ENCODE measurements at places on chromosomes 1 and 21.
A peak's percentile ranks its signal among the peaks of the same experiment; 100 is the strongest.

- no peak for DNase-seq
These were observed 3.7 kb upstream of the CDC14A start for GRCh38 chr1:100348549-100349144.

GRCh38 chr21:26806801-26807295 lies 38.4 kb downstream of the ADAMTS1 start:
- no peak for DNase-seq

DNA sequence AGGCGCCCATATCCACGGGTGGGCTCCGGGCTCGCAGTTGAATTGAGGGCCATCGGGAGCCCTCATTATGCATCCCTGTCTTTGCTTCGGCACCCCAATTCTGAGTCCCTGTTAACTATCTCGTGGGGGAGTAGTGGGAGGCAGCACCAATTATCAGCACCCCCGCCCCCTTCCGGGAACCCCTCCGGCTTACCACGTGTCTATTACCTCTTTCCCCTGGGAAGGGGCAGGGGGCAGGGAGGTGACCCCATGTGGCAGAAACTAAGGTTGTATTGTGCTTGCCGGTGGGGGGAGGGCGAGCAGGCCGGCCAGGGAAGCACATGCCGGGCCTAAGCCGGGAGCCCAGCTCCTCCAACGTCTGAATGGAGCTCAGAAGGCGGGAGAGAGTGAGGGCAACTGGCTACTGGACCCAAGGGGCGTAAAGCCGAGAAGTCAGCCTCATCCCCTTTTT lies 1.0 kb downstream of the LIN28A start:
- DNase-seq = no peak

DNA sequence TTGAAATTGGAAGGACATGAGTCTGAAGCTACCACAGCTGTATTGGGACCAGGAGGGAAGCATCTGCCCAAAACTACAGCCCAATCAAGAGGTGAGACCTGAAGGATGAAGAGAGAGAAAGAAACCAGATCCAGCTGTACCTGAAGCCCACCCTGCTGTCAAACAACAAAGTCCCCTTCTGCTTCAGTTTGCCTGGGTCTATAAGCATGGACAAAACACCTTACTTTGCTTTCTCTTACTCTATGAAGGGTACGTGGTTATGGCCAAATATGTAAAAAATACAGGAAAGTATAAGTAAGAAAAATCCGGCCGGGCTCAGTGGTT lies 26.4 kb downstream of the TOMM20 start:
- DNase-seq = no peak

DNA sequence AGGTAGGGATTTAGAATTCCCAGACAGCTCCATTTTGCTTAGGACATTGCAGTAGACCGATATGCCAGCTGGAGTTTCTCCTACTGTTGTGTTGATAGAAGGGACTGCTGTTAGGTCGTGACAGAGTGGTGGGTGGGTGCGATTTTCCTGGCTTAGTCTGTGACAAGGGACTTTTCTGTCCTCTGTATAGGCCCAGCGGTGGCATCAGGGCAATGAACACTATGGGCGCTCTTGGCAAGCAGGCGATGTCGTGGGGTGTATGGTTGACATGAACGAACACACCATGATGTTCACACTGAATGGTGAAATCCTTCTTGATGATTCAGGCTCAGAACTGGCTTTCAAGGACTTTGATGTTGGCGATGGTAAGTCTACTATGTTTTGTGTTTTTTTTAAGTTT lies 321.8 kb downstream of the ZP4 start:
- no peak for DNase-seq

DNA sequence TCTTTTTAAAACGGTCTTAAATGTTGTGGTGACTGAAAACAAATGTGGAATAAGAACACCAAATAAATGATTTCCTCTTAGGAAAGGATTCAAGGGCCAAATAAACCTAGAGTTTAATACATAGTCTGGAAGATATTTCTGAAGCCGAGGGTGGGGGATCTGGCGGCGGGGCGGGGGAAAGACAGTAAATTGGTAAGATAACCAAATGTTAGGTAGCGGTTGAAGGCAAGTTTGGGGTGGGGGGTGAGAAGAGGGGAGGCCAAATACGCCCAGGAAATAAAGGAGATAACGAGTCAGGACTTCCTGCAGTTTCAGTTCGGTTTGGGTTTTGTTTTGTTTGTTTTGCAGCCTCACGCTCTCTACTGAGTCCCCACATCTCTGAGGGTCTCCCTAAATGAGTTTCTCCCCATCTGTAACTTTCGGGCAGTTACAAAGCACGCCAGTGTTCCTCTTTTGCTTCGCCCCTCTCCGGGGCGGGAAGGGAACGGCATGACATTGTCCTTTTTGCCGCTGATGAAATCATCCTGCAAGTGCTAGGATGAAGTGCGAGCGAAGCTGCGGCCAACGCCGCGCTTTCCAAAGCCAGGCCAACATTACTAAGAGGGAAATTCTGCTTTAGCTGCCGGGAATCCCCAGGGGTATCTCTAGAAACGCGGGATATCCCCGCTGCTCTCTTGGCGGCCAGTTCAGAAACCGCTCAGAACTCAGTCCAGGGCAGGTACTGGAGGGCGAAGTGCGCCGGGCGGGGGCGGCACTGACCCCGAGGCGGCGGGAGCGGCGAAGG lies 844 bp downstream of the NIBAN1 start:
- peak; percentile 16 for DNase-seq

DNA sequence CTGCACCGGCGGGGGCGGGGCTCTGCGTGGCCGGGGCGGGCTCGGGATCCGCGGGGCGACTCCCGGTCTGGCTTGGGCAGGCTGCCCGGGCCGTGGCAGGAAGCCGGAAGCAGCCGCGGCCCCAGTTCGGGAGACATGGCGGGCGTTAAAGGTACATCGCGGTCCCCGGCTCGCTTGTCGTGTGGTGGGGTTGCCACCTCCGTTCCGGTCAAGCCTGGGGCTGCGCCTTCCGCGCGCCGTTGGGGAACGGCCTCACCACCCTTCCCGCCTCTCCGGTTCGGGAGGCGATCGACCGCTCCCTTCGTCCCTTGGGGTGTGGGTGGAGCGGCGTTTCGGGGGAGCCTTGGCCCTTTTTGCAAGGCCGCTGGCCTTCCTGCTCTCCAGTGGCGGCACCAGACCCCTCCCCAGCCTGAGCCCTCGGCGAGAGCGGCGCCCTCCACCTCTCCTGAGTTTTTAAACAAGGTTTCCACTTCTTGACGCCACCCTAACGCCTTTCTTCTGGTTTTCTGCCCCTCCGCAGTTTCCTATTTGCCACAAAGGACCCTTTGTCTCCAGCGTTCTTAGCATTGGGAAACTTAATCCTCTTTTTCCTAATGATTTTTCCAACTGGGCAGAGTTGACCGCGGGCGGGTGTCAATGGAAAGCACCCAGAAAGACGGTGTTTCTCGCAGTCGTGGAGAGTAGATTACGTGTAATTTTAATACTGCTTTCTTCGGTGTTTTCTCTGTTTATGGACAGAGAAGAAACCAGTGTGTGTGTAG lies at the start of the genes LEPR and LEPROT:
Gene LEPR, plus strand, starts transcription at position 79 of the 761 bp plus-strand sequence. CDS start 144,898 bp downstream, outside the sequence.
Gene LEPROT, plus strand, starts transcription at position 79 of the 761 bp plus-strand sequence. Its CDS starts 57 bp downstream, at position 136.
- DNase-seq = no peak

- no peak for DNase-seq
These were observed 130.6 kb downstream of the PLPP3 start for GRCh38 chr1:56448529-56449300.

GRCh38 chr1:68908316-68908715 lies 411.4 kb upstream of the DEPDC1 start:
- DNase-seq = no peak

GRCh38 chr21:32237021-32237420 lies 41.8 kb downstream of the MIS18A start:
- DNase-seq = no peak

DNA sequence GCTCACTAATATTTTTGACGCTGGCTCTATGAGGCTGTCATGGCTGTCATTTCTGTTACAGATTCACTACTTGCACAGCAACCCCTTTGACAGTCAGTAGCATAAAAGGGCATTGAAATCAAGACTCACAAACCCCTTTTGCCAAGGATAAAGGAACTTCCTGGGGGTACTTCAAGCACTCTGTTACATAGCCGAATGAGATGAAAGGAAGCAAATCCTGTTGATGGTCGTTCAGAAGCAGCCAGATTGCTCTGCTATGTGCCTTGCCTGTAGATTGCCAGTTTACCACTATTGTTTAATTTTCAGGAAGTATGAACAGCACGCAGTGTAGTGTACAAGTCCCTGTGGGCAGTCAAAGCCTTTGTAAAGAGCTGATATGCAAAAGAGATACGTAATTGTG lies 296.2 kb downstream of the LRRIQ3 start:
- DNase-seq = no peak

DNA sequence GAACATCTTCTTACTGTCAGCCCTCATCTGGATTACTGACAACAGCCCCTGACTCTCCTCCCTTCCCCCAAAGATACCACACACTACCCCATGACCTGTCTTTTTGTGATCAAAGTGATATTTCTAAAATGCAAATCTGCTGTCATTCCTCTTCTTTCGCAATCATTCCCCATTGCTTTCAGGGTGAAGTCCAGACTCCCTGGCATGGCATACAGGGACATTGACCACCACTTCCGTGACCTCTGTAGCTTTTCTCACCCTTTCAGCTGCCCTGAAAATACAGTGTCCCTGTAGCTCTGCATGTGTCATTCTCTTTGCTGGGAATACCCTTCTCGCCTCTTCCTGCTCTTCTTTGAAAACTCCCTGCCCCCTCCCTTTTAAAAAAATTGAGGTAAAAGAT lies 4.1 kb downstream of the SERINC2 start:
- DNase-seq = no peak

- DNase-seq = no peak
These were observed 1.4 kb downstream of the PTBP2 start for GRCh38 chr1:96722958-96723357.

GRCh38 chr1:214416417-214416816 lies 135.0 kb downstream of the PTPN14 start:
- no peak for DNase-seq

DNA sequence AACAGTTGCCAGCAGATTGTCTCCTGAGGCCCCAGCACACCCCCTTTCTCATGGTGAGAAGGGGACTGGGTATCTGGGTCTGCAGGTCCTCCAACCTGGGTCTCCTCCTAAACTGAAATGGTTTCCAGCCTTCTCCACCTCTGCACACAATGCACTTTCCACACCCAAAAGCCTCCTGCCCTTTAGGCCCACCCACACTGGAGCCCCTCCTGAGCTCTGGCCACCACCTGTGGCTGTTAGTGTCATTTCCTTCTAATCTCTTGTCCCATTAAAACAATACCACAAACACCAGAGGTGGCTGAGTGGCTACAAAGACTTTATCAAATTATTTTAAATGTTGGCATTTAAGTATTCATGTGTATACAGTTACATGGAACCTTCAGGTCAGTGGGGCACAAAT lies 11.5 kb downstream of the GPR3 start:
- DNase-seq = no peak

- DNase-seq = peak; percentile 65
These were observed 79.2 kb upstream of the WDR26 start for GRCh38 chr1:224513787-224514209.

DNA sequence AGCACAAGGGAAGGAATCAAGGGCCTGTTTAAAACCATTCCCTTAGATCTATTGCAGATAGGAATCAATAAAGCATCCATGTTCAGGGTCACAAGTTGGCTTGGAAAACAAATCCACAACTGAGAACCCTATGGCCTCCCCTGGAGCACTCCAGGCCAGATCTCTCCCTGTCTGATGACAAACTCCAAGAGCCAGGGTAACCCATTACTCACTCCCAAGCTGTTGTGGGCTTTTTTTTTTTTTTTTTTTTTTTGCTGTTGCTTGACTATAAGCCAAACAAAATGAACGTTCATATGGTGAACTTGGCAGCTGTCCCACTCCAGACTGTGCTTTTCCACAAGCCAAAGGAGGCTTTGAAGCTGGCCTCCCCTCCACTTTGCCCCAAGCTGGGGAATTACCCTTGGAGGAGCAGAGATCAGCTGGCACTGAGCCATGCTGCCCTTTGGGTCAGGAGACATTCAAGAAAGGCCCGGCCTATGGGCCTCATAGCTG lies 35.7 kb upstream of the VAV3 start:
- no peak for DNase-seq

DNA sequence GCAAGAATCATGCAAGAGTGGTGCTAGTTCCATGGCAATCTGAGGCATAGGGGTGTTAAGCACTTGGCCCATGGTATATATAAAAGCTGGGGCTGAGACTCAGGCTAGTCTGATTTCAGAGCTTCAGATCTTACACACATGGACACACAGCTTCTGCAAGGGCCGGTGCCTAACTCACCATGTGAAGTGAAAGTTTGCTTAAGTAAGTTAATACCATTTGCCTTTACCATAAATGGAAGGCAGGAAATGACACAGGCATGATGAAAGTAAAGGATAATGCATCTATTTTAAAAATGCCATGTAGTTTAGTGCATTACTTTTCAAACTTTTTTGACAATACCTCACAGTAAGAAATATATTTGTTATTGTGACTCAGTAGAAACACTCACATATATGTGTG lies 122.6 kb downstream of the KCNJ6 start:
- DNase-seq = no peak

- no peak for DNase-seq
These were observed 204.0 kb upstream of the C21orf91 start for GRCh38 chr21:18023157-18023556.

- DNase-seq = no peak
These were observed 6.2 kb downstream of the SH2D5 start for GRCh38 chr1:20726118-20726911.

DNA sequence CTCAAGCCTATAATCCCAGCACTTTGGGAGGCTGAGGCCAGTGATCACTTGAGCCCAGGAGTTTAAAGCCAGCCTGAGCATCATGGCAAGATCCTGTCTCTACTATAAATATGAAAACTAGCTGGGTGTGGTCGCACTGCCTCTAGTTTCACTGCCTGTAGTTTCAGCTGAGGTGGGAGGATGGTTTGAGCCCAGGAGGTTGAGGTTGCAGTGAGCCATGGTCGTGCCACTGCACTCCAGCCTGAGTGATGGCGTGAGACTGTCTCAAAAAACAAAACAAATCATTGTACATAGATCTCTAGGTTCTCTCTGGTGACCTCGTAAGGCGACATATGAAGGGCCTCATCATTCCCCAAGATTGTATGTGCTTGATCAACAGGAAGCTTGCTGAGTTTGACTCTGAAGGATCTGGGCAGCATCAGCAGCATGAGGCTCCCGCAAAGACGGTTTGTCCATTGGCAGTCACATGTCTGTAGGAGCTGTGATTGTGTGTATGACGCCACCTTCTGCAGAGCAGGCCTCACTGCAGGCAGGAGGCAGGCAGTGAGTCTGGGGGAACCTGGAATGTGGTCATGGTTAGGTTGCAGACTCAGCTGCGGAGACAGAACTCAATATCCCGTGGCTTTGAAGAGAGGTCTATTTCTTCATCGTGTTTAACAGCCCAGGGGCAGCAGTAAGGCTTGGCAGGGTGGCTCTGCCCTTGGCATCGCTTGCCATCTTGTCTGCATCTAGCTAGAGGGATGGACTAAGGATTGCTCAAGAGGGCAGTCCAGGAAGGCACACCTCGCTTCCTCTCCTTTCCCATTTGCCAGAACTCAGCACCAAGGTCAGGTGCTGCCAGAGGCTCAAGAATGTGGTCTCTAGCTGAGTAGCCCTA lies 14.0 kb downstream of the ATP5PO start:
- no peak for DNase-seq

GRCh38 chr1:29289493-29289892 lies 53.2 kb downstream of the PTPRU start:
- no peak for DNase-seq

- DNase-seq = no peak
These were observed 13.0 kb upstream of the MYOM3 start for GRCh38 chr1:24124980-24125379.

GRCh38 chr21:45288441-45288841 lies 746 bp upstream of the POFUT2 start:
- DNase-seq = no peak
